ENCODE measurements at places on chromosomes 4 and X.

- DNase-seq = no peak
These were observed 567.7 kb downstream of the KCNIP4 start for GRCh38 chr4:21380861-21381260.

DNA sequence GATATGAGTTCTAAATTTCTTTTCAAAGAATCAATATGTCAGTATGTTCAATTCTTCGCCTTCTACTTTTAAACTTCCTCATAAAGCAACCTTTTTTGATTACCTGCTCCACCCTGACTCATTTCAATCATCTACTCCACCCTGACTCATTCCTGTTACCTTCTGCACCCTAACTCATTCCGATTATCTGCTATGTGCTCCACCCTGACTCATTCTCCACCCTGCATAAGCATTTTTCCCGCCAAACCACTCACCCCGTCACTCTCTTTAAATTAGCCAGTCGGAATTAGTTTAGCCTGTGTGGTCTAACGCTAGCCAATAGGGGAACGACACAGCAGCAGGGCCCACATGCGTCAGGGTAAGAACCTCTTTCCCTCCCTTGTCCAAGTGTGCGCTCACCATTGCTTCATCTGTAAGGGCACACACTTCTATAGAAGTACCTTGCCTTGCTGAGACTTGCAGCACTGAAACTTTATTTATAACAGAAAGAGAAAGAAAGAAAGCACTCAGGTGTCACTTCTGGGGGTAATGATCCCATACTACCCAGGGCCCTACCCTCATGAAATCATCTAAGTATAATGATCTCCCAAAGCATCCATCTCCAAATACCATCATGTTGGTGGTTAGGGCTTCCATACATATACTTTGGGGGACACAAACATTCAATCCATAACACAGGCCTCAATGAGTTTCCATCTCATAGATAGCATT lies 875.2 kb downstream of the RAPGEF2 start:
- no peak for DNase-seq

DNA sequence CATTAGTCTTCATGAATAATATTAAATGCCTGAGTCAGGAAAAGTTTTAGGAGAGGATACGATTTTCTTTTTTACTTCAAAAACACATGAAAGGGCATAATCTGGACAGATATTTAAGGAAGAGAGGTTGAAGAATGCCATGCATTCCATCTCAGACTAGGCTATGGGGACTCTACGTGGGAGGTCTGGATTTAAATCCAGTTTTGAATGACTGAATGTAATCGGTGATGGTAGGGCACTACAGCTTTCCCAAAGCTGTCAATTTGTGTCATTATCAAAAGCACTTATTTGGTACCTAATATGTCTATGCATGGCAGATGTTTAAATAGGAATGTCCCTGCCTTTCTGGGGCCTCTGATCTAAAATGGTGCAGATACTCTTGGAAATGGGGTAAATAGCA lies 59.3 kb upstream of the RPL34 start:
- no peak for DNase-seq

GRCh38 chr4:150063128-150063527 lies 15.1 kb upstream of the DCLK2 start:
- DNase-seq = no peak

Measured in CD4-positive, alpha-beta T cell treated with Interleukin-1 beta for 1 hour (primary cell).